ENCODE measurements at places on chromosomes 12 and 14. TPM values are rescaled to one million over a fixed set of nuclear protein-coding genes. Genes with fewer than 3 reads are reported as not detected.
A peak's percentile ranks its signal among the peaks of the same experiment; 100 is the strongest.

The ISCA2 gene
- total RNA-seq = 15.9 TPM

The OTUB2 gene
- total RNA-seq = 0.42 TPM

The TEX22 gene
- total RNA-seq = 1.2 TPM

The NTN4 gene
- 66.7 TPM for total RNA-seq

The PMEL gene
- 0.93 TPM for total RNA-seq

The SPTB gene
- 7.9 TPM for total RNA-seq

The FAM181A gene
- total RNA-seq = not detected

The IL26 gene
- total RNA-seq = not detected

The CELA1 gene
- not detected for total RNA-seq

DNA sequence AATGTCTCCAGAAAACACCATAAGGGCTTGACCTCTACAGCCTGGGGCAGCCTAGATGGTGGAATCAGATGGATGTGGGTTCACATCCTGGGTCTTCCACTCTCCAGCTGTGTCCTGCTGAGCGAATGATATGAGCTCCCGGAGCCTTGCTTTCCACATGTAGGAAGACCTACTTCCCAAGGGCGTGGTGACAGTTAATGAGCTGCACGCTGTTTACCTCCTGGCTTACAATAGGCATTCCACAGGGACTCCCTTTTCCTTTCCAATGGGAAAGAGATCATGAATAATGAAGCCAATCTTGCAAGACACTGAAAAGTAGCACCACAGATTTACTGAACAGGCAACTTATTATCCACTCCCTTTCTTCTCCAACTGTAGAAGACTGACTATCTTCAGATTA is 46.1 kb downstream of the TMTC1 start:
- H3K27me3 ChIP-seq = no peaks in the 10 kb centered on the region
- DNase-seq = no peak
- H3K36me3 ChIP-seq = no peaks in the 10 kb centered on the region
- H3K4me3 ChIP-seq = no peak overlapping the region
- H3K4me1 ChIP-seq = peaks cover 8% of the 10 kb centered on the region

DNA sequence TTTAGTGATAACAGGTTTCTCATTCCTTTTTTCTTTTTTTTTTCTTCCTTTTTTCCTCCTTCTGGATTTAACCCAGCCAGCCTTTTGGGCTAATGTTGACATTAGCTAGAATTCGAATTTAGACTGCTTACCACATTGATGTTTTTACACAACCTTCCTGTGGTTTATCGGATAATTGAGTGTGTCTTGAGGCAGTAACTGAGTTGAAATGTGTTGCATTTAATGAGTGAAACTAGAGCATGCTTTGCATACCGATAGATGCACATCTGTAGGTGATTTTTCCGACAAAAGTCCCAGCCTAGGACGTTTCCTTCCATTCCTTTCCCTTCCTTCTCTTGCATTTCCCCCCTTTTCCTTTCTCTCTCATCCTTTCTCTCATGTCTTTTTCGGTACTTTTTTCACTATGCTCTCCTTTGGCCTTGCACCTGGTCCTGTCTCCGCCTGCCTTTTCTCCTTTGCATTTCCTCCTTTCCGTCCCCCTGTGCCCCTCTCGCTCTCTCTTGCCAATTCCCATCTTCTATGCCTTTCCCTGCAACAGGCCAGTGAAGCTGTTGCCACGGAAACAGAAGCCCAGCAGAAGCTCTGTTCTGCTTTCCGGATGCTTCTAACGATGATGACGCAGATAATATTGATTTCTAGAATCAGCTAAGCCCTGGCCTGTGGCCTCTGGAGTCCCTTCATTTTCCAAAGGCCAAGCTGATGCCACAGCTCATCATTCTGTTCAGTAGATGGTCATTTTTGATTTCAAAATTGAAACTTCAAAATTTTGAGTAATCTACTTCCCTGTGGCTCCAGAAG is 76.1 kb downstream of the SLC25A47 start:
- H3K4me3 ChIP-seq = no peak overlapping the region
- no peak for DNase-seq
- no peaks in the 10 kb centered on the region for H3K27me3 ChIP-seq
- H3K36me3 ChIP-seq = no peaks in the 10 kb centered on the region

- no peak overlapping the region for H3K27ac ChIP-seq
- no peaks in the 10 kb centered on the region for H3K36me3 ChIP-seq
- no peaks in the 10 kb centered on the region for H3K27me3 ChIP-seq
- H3K4me3 ChIP-seq = no peak overlapping the region
- no peaks in the 10 kb centered on the region for H3K4me1 ChIP-seq
These were observed 62.7 kb downstream of the ERH start for GRCh38 chr14:69335371-69335771.

- H3K27ac ChIP-seq = no peak overlapping the region
- H3K27me3 ChIP-seq = no peaks in the 10 kb centered on the region
- no peak for DNase-seq
- no peaks in the 10 kb centered on the region for H3K36me3 ChIP-seq
- H3K4me1 ChIP-seq = no peaks in the 10 kb centered on the region
- H3K4me3 ChIP-seq = no peak overlapping the region
These were observed 91.2 kb downstream of the ADGRD1 start for GRCh38 chr12:131044760-131045381.

DNA sequence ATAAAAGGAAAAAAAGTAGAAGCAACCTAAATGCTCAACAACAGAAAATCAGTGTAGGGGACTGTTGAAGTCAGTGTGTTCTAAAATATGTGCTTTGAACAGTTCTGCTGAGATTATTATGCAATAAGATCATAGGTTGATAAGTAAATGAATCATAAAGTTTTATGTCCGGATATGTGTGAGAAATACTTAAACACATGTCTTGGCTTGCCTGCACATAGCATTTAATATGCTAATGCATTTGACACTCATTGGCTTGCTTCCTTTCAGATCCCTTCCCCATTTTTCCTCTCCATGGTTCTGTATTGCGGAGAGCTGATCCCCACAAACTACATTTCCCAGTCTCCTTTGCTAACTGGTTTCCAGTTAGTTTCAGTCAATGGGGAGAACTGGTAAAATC is 573.8 kb upstream of the TBX3 start:
- DNase-seq = no peak
- H3K27me3 ChIP-seq = no peaks in the 10 kb centered on the region
- H3K36me3 ChIP-seq = no peaks in the 10 kb centered on the region
- no peaks in the 10 kb centered on the region for H3K4me1 ChIP-seq
- H3K4me3 ChIP-seq = no peak overlapping the region

DNA sequence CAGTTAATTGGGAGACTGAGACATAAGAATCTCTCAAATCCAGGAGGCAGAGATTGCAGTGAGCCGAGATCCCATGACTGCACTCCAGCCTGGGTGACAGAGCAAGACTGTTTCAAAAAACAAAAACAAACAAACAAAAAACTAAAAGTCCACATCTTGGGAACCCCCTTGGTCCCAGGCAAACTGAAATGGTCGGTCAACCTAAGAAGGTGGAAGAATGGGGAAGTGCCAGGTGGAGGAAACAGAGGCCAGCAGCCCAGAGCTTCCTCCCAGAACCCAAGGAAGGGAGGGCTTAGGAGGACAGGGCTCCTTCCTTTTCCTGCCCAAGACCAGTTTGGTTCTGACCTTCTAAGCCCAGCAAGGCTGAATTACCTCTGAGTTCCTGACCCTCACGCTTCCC is 121.0 kb upstream of the FUT8 start:
- no peak overlapping the region for H3K27ac ChIP-seq
- no peaks in the 10 kb centered on the region for H3K4me1 ChIP-seq
- DNase-seq = no peak
- no peaks in the 10 kb centered on the region for H3K27me3 ChIP-seq
- no peaks in the 10 kb centered on the region for H3K36me3 ChIP-seq

DNA sequence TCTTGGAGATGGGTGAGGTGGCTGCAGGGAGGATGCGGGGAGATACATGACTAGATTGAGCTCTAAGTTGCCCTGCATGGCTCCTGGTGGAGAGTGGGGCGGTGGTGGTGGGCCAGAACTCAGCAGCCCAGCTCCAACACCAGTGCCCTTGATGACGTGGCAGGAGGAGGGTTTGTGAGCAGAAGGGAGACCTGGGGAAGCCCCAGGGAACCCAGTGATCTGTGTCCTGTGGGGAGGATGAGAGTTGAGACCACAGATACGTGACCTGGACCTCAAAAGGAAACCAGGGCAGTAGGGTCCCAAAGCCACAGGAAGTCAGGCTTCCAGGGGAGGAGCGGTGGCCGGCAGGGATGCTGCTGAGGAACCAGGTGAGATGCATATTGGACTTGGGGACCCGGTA is 989.1 kb upstream of the TMEM132C start:
- no peak overlapping the region for H3K4me3 ChIP-seq
- DNase-seq = no peak
- no peaks in the 10 kb centered on the region for H3K36me3 ChIP-seq
- H3K4me1 ChIP-seq = no peaks in the 10 kb centered on the region
- H3K27me3 ChIP-seq = no peaks in the 10 kb centered on the region

DNA sequence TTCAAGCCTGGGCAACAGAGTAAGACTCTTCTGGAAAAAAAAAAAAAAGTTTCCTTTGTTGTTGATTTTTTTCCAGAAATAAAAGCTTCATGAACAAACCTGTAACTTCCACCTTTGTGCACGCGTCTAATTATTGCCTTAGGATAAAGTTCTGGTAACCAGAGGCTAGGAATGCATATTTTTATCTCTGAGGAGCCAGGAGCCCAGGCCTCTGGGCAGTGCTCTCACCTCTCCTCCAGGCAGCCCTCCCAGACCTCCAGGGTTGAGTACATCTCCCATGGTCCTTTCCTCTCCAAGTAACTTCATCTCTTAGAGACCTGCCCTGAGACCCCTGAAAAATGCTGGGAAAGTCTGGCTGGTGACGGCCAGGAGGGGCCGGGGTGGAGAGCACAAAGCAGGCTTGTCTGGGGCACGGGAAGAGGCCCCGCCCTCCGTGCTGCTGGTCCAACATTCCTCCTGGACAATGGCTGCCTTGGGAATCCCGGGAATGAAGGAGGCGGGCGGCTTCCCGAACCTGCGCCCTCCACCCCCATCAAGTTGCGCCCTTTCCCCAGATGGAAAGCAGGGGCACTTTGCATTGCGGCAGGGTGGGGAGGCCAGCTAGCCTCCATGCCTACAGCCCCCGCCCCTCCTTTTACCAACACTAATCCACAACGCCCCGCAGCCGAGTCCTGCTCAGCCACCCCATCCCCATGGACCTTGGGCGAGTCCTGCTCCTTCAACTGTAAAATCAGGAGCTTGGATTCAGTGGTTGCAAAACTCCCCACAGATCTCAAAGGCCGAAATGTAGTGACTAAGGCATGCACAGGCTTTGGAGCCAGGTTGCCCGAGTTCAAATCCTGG is 7.3 kb upstream of the FIGNL2 start:
- no peaks in the 10 kb centered on the region for H3K27me3 ChIP-seq
- no peak overlapping the region for H3K27ac ChIP-seq
- no peak overlapping the region for H3K4me3 ChIP-seq
- no peaks in the 10 kb centered on the region for H3K4me1 ChIP-seq
- no peak for DNase-seq
- no peaks in the 10 kb centered on the region for H3K36me3 ChIP-seq

GRCh38 chr12:53120685-53121525 is 17.6 kb downstream of the SOAT2 start:
- H3K27me3 ChIP-seq = no peaks in the 10 kb centered on the region
- no peaks in the 10 kb centered on the region for H3K36me3 ChIP-seq
- DNase-seq = no peak
- H3K4me3 ChIP-seq = no peak overlapping the region

DNA sequence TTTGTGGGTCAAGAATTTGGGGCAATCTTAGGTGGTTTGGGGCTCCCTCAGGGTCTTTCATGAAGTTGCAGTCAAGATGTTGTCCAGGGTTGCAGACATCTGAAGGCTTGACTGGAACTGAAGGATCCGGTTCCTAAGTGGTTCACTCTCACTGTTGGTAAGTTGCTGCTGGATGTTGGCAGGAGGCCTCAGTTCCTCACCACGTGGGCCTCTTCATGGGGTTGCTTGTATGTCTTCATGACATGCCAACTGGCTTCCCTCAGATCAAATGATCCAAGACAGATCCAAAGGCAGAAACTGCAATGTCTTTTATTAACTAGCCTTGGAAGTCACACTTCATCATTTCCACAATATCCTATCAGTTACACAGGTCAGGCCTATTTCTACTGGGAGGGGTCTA is 49.2 kb downstream of the ARF6 start:
- H3K4me3 ChIP-seq = no peak overlapping the region
- H3K27ac ChIP-seq = no peak overlapping the region
- DNase-seq = no peak
- no peaks in the 10 kb centered on the region for H3K36me3 ChIP-seq

DNA sequence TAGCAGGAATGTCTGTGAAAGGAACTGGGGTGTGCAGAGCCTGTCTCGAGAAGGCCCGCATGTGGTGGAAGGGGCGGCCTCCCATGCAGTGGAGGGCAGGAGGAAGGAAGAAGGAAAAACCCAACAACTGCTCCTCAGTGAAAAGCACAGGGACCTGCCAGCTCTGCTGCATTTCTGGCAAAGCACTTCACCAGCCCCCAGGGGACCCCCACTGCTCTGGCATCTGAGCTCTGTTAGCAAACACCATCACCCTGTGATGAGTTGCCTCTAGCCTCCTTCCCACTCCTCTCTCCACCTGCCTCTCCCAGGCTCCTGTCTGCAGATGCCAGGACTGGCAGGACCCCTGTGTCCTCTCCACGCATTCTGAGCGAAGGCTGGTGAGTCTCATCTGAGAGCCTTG is 69.0 kb upstream of the DDX11 start:
- DNase-seq = no peak
- no peaks in the 10 kb centered on the region for H3K4me1 ChIP-seq
- H3K27me3 ChIP-seq = no peaks in the 10 kb centered on the region
- no peak overlapping the region for H3K4me3 ChIP-seq

DNA sequence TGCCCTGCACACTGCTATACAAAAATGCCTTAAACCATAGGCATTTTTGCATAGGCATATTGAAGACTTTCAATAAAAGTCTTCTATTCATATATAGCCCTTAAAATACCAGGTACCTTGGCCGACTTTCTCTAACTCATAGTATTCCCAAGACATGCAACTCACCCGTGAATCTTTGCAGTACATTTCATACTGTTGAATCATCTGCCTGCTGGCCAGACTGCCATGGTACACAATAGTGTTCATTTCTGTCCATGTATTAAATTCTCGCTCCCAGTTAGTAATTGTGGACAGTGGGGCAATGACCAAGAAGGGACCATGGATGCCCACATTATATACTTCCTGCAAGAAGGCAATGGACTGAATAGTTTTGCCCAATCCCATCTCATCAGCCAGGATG is 24.3 kb upstream of the SUPT16H start:
- peaks cover 11% of the 10 kb centered on the region for H3K36me3 ChIP-seq
- no peak overlapping the region for H3K27ac ChIP-seq
- H3K4me1 ChIP-seq = no peaks in the 10 kb centered on the region
- no peak for DNase-seq
- H3K4me3 ChIP-seq = no peak overlapping the region

DNA sequence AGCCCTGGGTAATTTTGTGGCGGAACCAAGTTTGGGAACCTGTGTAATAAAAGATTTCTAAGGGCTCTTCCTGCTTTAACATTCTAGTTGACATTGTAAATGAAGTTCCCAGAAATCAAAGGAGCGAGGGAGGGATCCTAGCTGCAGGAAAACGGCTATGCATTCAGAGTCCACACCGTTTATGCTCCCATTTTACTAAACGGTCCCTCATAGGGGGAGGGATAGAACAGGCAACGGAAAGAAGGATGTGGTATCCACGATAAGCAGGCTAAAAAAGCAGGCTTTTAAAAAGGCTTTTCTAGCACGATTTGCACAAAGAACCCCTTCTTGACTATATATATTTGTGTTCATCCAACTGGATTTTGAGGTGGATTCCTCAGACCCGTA is 559 bp downstream of the SYNJ2BP start:
- no peaks in the 10 kb centered on the region for H3K36me3 ChIP-seq
- DNase-seq = no peak
- no peak overlapping the region for H3K27ac ChIP-seq
- H3K27me3 ChIP-seq = no peaks in the 10 kb centered on the region
- H3K4me1 ChIP-seq = peaks cover 8% of the 10 kb centered on the region
- peak overlapping the region; percentile 92 for H3K4me3 ChIP-seq

- no peaks in the 10 kb centered on the region for H3K36me3 ChIP-seq
- no peak for DNase-seq
- H3K27ac ChIP-seq = no peak overlapping the region
- H3K27me3 ChIP-seq = no peaks in the 10 kb centered on the region
These were observed 32.4 kb upstream of the TMX1 start for GRCh38 chr14:51207621-51208020.
